Stimulated activated CD4-positive, alpha-beta T cell treated with anti-CD3 and anti-CD28 coated beads, Interleukin-2, amount 100 ng/mL, for 48 hours (primary cell): ENCODE measurements at places on chromosomes 1 and 21.

DNA sequence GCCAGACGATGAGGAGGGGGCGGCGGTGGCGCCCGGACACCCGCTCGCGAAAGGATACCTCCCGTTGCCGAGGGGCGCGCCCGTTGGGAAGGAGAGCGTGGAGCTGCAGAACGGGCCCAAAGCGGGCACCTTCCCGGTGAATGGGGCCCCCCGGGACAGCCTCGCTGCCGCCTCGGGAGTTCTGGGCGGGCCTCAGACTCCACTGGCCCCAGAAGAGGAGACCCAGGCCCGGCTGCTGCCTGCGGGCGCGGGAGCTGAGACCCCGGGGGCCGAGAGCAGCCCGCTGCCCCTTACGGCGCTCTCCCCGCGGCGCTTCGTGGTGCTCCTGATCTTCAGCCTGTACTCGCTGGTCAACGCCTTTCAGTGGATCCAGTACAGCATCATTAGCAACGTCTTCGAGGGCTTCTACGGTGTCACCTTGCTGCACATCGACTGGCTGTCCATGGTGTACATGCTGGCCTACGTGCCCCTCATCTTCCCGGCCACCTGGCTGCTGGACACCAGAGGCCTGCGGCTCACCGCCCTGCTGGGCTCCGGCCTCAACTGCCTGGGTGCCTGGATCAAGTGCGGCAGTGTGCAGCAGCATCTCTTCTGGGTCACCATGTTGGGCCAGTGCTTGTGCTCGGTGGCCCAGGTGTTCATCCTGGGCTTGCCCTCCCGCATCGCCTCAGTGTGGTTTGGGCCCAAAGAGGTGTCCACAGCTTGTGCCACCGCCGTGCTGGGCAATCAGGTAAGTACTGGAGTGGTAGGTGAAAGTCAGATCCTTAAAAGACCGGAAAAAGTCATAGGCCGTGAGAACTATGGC lies 588 bp downstream of the FLVCR1 start:
- DNase-seq: peak; percentile 6

GRCh38 chr1:179995576-179995975 lies 41.0 kb downstream of the CEP350 start:
- DNase-seq: no peak

- DNase-seq: no peak
These were observed 131.3 kb downstream of the PATJ start for GRCh38 chr1:61873581-61873980.

- DNase-seq: no peak
These were observed 64.1 kb downstream of the TIAM1 start for GRCh38 chr21:31279986-31280385.

DNA sequence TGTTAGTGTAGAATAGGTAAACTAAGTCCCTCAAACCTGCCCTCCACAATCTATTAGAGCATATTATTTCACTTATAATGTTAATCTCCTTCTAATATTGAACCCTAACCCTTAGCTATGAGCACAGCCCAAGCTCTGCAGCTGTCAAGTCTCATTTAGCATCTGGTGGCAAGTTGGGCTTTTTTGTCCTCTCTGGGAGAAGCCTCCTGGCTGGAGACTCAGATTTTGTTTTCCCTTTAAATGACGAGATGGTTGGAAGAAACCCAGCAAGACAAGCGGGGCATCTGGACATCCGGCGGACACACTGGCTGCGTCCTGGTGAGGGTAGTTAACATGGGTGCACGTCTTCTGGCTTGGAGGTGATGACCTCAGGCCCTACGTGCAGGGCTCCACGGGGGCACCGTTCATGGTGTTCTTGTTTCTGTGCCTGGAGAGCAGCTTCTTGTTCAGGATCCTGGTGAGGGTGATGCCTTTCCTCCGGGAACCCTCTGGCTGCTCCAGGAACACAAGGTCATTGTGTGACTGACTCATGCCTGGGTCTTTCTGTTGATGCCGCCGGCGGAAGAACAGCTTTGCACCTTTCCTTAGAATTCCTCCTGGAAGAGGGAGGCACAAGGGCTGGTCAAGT lies 9.7 kb upstream of the PRDM15 start:
- no peak for DNase-seq
